NCI-H1694 (cell line): ENCODE measurements at places on chromosomes 4 and X.

GRCh38 chr4:73761856-73762255, 21.5 kb downstream of the CXCL8 start:
- DNase-seq: no peak

- DNase-seq: no peak
These were observed 84.1 kb downstream of the TMEM164 start for GRCh38 chrX:110086916-110087484.

DNA sequence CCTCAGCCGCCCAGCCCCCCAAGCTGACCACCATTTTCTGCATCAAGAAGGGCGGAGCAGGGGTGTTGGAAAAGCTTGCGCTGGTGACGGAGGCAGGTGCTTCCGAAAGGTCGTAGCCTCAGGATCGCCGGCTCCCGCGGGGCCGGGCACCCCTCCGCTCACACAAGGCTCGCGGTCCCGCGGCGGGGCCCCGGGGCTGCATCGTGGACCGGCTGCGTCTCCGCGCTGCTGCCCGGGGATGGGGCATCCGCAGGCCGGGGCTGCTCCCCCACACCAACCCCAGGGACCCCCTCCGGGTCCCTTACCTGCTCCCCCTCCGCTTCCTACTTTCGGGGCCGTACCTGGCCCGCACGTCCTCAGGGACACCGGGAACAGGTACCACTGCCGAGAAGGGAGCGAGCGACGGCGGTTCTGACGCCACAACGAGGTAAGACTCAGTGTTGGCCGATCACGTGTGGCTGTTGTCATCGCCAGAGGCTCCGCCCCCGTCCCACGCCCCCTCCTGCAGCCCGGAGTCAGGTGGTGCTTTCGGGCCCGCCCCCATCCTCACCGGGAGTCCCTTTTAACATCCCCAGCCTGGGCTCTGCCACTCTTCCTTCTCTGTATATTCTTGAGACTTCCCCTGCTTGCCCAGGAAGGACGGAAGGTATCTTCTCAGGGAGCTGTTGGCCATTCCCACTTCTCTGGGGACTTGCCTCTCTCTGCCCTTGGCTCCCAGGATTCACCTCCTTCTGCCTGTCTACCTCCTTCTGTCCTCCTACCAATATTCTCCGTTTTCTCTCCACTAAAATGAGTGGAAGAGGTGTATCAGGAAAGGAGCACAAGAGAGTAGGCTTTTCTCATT, at the start of gene BEX2:
TSS of gene BEX2 (minus strand) at position 436 of the 844 bp plus-strand sequence. CDS start 1,014 bp downstream, outside the sequence.
- DNase-seq: peak; percentile 58

- DNase-seq: no peak
These were observed 16.8 kb upstream of the THOC2 start for GRCh38 chrX:123749643-123750042.

DNA sequence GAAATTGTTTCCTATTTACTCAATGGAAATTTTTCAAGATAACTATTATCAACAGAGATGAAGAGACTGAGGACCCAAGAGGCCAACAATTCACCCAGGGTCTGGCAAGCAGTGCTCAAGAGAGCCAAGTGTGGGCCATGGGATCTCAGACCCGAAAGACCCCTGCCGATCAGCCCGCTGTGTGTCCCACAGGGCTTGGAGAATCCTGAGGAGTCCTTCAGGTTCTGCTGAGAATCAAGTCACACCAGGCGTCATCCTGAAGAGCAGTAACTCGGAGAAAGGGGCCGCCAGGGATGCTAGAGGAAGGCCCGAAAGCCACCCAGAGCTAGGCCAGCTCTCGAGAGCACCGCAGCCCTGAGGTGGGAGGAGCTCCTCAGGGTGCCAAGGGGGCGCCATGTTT, 48.7 kb downstream of the FGFRL1 start:
- DNase-seq: no peak

DNA sequence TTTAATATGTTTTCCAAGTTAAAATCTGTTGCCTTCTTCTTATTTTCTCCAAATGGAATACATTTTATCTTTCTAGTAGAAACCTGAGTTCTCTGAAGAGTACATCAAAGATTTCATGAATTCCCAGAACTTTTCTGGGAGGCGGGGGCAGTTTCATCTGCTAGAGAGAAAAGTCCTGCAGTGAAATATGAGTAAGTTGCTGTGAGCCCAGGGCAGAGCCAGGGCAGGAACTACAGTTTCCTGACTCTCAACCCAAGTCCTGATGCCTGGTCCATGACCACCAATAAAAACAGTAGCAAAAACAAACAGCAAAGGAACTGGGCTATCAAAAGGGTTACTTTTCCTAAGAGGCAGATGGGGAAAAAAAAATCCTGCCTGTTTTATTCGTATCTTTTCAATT, 239.4 kb upstream of the CTSO start:
- no peak for DNase-seq

DNA sequence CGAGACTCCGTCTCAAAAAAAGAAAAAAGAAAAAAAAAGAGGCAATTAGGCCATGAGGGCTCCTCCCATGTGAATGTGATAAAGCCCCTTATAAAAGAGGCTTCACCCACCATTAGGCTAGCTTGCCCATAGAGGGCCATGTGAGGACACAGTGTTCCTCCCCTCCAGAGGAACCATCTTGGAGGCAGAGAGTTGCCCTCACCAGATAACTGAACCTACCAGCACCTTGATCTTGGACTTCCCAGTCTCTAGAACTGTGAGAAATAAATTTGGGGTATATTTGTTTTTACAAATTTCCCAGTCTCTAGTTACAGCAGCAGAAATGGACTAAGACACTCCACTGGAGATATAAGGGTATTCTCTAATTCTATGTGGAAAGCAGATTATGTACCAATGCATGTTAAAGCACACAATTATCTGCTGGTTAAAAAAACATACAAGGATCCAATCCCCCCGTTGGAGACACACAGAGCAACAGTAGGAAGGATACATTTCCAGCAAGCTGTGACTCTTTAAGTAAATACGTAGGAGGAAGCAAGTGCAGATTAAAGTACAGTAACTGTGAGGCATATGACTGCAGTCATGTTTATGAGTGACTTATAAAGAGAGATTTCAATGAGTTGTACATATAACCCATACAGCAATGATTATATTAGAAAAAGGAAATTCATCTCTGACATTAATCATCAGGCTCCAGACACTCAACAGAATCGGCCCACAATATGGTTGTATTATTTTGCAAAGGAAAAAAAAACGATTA, 21.4 kb downstream of the SH3RF1 start:
- DNase-seq: no peak

GRCh38 chrX:69145714-69146113, 19.5 kb downstream of the PJA1 start:
- DNase-seq: no peak

- no peak for DNase-seq
These were observed 11.7 kb upstream of the EXOSC9 start for GRCh38 chr4:121789455-121789854.

- peak; percentile 1 for DNase-seq
These were observed at the start of gene RAB33A for GRCh38 chrX:130171446-130172126. Gene RAB33A, plus strand, starts transcription at chrX:130171962. Its CDS starts 101 bp downstream, at chrX:130172063.

- DNase-seq: no peak
These were observed 50.6 kb downstream of the STIM2 start for GRCh38 chr4:26911254-26911653.

GRCh38 chr4:186008057-186008456, 60.9 kb upstream of the TLR3 start:
- no peak for DNase-seq

DNA sequence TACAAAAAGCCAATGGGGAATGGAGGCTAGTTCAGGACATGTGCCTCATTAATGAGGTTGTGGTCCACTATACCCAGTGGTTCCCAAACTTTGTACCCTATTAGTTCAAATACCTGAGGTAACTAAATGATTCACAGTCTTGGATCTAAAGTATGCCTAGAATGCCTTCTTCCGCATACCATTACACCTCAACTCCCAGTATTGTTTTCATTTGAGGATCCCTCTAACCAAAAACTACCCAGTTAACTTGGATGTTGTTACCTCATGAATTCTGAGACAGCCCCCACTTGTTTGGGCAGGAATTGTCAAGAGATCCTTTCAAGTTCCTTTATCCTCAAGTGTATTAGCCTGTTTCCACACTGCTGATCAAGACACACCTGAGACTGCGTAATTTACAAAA, 439.2 kb downstream of the PCDH10 start:
- no peak for DNase-seq

- peak; percentile 47 for DNase-seq
These were observed 223.1 kb upstream of the DMD start for GRCh38 chrX:33434256-33435092.

DNA sequence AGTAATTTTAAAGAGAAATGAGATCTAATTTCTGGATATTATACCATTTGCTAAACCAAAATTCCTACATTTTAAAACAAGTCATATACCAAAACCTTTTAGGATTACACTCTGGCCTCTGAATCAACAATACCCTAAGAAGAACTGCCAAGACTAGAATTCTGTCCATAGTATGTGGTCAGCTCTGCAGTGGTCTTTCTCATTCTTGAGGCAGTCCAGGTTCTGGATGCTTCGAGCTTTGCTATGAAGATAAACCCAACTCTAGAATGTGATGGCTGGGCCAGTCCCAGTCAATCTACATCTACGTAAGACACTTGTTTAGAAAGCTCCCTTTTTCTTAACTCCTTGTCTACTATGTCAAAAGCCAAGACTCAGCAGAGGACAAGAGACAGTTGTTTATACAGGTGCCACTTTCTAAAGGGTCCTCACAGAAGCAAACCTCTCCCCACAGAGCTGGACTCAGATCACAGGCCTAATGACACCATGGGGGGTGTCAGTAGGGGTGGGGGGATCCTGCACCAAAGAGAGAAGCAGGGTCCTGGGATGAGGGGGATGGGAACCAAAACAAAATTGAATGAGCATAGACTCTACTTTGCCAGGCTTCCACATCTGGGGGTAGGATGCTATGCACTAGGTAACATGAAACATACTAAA, 63.2 kb downstream of the SH3RF1 start:
- no peak for DNase-seq

DNA sequence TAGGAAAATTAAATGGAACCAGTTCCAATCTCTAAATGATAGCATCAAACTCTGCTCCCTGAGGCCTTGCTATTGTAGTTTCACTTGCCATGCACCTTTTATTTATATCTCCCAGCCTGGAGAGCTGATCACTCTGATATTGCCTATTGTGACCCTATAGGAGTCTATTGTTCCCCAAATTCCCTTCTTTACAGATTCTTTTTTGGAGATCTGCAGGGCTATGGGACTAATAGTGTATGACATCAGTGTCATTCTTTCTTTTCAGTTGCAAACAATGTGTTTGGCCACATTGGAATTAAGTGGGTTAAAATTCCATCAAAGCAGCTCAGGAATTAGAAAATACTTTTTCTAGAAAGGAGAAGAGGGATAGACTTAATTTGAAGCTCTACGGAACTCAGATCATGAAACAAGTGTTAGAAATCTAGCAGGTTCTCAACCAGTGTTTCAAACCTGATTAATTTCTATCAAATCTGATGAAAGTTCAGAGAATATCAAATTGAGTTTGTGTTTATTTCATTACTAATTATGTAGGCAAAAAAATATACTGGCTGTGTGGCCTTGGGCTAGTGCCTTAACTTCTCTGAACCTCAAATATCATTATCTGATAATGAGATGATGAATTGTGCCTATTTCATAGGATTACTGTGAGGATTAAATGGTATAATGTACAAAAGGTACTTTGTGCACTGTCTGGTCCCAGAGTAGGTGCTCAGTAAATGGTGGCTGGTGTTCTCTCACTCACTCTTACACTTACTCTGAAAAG, 71.4 kb downstream of the COL4A6 start:
- DNase-seq: no peak

DNA sequence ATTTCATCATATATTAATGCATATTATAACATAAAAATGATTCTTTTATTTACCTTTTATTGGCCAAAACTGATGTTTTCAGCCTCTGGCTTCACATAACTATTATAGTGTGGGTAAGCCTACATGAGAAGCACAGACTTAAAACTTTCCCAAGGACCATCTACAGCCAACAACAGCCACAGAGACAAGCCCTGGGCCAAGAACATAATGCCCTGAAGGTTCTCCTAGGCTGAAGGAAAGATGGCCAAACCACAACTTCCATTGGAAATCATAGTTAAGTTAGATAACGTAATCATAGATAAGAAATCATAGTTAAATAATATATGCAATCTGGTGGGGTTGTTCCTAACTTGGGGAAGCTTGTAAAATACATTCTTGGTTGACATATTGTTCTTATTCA, 280.0 kb upstream of the EMCN start:
- DNase-seq: no peak

GRCh38 chrX:132041015-132041414, 17.9 kb downstream of the STK26 start:
- no peak for DNase-seq

GRCh38 chr4:133147286-133147821, 1.7 kb upstream of the PCDH10 start:
- no peak for DNase-seq

- no peak for DNase-seq
These were observed 12.8 kb downstream of the SMIM10L2A start for GRCh38 chrX:135434258-135435138.
